ENCODE measurements at places on chromosomes 1 and 21.

GRCh38 chr1:9852410-9853248 lies 28.9 kb upstream of the CLSTN1 start:
- peak; percentile 13 for DNase-seq

DNA sequence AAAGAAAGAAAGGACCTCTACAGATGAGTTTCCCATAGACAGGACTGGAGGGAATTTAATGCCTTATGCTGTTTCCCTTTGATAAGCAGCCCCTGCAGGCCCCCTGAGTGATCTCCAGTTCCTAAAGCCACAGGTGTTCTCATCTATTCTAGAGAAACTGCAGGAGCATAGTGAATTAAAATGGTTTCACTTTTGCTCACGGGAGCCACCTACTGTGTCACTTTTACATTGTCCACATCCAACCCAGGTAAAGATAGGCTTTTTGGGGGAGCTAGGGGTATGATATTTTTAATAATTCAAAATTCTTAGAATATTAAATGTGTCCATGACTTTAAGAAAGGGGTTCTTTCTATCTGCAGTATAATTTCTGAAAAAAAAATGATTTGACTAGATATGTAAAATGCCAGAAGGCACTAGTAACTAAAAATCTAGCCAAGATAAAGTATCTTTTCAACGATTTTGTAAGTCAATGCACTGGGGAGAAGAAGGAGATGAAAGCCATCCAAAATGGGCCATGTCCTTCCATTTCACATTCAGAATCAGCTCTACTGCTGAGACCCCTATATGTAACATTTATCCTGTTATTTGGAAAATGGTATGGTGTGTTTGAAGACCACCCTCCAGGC lies 267.3 kb upstream of the DUSP10 start:
- peak; percentile 6 for DNase-seq

DNA sequence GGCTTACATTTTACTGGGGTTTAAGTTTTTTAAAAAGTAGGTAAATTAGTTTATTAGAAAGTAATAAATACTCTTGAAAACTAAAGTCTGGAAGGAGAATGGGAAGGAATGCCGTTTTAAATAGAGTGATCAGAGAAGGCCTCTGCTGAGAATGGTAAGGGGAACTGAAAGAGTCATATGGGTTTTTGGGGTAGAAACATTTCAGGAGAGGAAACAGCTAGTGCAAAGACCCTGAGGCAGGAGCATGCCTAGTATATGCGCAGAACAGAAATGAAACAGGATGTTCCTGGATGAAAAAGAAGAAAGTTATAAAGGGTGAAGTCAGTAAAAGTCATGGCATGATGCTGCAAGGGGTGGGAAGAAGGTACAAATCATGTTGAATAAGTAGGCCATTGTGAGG lies 38.9 kb downstream of the ZC3H11B start:
- peak; percentile 77 for DNase-seq

DNA sequence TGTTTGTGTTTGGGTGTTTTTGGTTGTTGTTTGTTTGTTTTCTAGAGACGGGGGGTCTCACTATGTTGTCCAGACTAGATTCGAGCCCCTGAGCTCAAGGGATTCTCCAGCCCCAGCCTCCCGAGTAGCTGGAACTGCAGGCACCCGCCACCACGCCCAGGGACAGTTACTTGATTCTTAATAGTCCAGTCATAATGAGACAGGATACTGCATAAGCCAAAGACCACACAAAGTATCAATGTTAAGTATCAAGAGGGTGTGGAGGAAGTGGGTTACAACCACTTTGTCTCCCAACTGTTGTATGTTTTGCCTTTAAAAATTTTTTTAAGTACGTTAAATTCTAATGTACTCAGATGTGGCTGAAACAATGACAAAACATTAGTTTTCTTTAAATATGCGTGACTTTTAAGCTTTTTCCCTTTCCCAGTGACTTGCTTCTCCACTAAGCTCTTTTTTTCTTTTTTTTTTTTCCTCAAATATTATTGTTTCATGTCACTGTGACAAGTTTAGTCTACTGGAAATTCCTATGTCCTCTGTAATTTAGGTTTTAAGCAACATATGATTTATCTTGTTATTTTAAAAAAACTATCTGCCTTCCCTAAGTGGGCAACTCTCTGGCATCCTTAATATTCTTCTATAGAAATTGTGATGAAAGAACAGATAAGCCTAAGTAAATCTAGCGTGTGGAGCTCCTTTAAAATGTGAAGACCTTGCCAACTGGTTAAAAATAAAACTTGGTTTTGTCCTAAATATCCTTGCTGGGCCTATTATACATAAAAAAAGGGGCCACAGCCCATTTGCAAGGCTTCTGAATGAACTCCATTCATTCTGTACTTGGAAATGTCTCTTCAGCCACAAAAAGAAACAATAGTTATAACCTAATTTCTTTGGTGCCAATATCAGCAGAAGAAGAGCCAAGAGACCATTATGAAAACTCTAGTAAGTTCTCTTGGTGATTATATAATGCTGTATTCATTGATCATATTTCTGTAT lies 56.2 kb upstream of the DPH5 start:
- DNase-seq: peak; percentile 13

DNA sequence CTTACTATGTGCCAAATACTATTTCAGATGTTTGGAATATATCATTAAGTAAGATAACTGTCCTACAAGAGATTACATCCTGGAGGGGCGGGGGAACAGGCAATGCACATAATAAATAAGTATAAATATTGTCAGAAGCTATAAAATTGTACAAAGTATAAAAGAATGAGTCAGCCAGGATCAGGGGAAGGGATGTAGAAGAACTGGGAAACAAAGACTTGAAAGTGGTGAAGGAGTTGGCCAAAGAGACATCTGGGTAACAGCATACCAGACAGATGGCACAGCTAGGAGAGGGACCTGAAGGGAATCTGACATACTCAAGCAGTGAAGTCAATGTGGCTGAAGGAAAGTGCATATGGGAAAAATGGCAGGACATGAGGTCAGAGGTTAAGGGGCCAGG lies 53.9 kb downstream of the CYYR1 start:
- no peak for DNase-seq

All from MV-4-11 (cell line).